GM12892 (cell line): ENCODE measurements at places on chromosomes 3 and 15.

- DNase-seq = no peak
Measured at GRCh38 chr3:13329746-13330145, 90.4 kb downstream of the NUP210 start.

DNA sequence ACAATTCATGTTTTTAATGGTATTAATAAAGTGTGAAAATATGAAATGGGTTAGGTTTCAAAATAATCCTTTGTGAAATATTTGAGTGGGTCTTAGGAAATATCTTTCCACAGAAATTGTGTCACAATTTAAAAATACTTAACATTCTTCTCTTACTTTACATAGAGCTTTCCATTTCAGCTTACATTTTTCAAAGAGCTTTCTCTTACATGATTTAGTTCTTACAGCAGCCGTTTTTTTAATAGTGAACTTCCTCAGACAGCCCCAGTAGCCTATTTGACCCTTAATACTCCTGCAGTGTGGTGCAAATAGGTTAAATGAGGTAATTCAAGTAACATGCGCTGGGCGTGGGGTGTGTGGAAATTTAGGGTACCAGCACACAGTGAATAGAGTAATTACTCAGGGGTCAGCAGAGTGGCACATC is 21.8 kb downstream of the P2RY12 start:
- no peak for DNase-seq

GRCh38 chr15:63970621-63971426 is 75.5 kb downstream of the DAPK2 start:
- peak; percentile 38 for DNase-seq

- DNase-seq = no peak
Measured at GRCh38 chr3:45441584-45442310, 53.4 kb downstream of the LARS2 start.

DNA sequence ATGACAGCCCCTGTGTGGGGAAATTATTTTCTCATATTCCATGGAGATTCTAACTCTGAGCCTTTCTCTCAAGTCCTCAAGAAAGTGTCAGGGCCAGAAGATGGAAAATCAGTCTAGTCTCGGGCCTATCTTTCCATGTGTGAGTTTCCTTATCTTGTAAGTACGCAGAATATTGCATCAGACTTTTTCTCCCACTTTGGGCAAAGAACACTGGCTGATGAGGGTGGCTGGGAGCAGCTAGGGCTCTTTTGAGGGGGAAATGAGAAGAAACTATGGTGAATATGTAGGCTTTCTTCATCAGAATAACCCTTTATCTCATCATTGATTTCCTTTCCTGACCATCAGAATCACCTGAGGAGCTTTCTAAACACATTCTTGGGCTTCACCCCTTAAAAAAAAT is 264.0 kb downstream of the CLSTN2 start:
- no peak for DNase-seq
